ENCODE measurements at places on chromosomes 6 and 20.

- DNase-seq, result no peak
Observed at GRCh38 chr20:36010825-36011224, 42.4 kb downstream of the CNBD2 start.

DNA sequence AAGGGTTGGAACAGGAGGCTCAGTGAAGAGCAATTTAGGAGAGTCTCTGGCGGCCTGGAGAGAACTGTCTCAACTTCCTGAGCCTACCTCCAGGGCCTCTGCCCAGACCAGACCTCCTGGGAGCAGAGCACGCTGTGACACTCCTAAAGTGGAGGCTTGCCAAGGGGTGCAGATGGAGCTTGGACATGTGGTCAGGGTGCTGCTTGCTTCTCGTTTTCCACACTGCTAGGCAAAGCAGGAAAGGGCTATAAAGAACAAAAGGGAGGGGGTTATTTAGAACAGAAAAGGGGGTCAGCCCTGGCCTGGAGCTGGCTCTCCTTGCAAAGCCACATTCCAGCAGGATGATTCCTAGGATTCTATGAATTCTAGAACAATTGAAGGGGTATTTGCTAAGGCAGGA, 145.7 kb upstream of the GGTLC1 start:
- DNase-seq, result no peak

DNA sequence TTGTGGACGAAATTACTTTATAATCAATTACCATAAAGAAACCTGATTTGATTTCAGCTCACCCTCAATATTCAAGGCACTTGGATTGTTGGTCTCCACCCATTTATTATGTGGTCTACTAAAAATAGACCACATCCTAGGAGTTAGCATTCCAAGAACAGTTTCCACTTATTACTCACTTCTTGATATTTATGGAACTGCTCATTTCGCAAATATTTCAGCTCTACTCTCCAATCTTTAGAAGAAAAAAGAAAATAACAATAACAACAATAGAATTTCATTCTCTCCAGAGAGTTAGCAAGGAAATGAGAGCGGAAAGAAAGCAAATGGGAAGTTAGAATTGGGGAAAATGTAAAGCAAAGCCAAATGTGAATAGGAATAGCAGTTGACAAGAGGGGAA, 26.2 kb upstream of the HDAC2 start:
- no peak for DNase-seq

DNA sequence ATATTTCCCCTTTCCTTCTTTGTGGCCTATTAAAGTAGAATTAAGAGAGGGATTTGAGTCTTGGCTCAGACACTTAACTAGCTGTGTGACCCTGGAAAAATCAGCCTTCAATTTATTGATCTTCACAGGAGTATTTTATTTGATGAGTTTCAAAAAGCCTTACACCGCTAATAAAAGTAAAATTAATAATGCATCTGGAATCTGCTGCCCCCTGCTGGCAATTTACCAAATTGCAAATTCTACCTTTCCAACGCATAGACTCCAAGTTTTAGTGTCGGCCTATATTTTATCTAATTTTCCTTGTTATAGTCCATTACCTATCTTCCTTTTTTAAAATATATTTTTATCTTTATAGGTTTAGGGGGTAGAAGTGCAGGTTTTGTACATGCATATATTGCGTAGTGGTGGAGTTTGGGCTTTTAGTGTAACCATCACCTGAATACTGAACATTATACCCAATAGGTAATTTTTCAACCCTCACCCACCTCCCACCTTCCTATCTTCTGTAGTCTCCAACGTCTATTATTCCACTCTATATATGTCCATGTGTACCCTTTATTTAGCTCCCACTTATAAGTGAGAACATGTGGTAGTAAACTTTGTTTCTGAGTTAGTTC, 46.3 kb downstream of the GOPC start:
- DNase-seq, result peak; percentile 33

DNA sequence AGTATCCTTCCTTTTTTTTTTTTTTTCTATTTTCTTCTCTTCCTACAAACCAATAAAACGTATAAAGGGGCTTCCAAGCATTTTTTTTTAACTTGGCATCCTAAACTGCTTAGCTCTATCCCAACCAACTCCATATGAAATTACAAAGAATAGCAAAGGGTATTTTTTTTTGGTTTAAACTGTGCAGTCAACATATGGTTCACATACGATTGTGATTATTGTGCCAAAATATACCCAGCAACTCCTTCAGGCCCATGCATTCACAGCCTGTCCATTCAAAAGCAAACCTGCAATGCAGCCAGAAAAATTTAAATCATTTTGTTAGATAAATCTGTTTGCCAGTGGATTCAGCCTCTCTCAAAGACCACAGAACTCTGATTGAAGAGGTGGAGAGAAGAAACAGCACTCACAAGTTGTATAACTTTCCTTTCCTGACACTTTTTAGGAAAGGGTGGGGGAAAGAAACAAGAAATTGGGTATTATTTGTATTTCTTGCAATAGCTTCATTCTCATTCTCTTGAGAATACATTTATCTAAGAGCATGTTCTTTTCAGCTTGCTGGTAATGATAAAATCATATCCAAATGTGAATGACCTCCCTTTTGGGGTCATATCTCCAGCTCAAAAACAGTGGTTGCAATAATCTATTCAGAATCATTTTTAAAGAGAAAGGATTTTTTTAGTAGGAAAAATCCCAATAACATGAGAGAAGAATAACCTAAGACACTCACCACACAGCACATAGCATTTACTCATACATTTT, 701.3 kb upstream of the CHD6 start:
- no peak for DNase-seq

GRCh38 chr20:47857569-47858464, 72.5 kb upstream of the SULF2 start:
- DNase-seq, result peak; percentile 58

- no peak for DNase-seq
Observed at GRCh38 chr6:46909371-46909770, 12.4 kb downstream of the ADGRF5 start.
